ENCODE measurements at places on chromosomes 2 and 18.

DNA sequence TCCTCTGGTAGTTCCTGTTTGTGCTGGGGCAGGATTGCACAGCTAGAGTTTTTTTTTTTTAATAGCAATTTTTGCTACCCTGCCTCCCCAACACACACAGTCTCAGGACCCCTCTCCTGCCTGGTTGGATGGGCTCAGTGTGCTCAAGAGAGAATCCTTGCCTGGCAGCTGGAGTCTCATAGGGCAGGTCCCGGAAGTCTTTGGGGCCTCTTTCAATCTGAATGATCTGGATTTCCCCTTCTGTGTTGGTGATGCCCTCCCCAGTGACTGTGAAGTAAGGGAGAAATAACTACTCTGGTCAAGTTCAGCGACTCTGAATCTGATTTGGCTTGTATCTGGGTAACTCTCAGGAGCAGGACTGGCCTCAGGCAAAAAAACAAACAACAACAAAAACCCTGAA is 220.6 kb upstream of the LRRTM1 start:
- no peak for DNase-seq

DNA sequence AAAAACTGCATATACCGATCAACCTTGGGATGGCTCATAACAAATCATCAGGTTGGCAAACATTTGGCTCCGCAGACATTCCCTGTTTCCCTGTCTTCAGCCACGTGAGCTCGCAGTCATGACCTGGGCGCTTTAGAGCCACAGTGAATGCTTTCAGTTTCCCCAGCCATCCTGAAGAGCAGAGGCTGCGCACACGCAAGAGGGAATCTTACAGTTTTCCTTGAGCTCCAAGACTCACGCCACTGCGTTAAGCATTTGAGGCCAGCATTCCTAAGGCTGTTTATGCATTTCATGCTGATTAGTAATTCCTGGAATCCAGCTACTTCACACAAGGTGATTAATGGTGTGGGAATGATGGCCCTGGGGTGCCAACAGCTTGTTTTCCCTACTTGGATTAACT is 95.1 kb downstream of the MTCL1 start:
- DNase-seq = peak; percentile 84

DNA sequence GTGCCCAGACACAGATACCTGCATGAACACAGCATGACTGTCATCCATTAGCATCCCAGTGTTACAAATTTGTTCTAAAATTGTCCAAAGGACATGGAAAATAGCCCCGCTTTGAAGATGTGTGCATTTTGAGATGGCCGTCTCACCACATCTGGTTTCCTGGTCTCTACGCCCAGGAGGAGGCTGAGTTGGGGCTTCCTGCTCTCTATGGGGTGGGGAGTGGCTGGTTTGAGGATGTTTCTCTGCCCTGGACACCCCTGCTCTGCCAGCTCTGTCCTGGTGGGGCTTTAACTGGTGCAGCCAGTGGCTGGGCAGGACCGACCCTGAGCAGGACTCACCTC is 74.6 kb upstream of the SMAD7 start:
- DNase-seq = no peak

GRCh38 chr18:24168496-24168895 is 29.6 kb downstream of the CABYR start:
- no peak for DNase-seq

- DNase-seq = no peak
These were observed 56.0 kb downstream of the SH3BP4 start for GRCh38 chr2:235007664-235008457.

DNA sequence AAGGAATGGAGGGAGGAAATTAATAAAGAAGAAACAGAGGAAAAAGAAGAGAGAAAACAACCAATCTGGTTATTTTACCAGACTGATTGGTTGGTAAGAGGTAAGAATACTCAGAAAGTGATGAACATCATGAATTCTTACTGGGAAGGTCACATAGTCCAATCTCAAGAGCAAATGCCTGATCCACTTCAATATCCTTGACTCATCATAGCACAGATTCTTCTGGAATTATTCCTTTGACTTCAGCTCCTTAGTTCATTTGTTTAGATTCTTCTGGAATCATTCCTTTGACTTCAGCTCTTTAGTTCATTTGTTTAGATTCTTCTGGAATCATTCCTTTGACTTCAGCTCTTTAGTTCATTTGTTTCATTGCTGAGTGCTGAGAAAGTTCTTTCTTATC is 2030.6 kb upstream of the CELF4 start:
- no peak for DNase-seq

- DNase-seq = no peak
These were observed 117.0 kb upstream of the RIOK3 start for GRCh38 chr18:23336101-23336500.

- no peak for DNase-seq
These were observed 214.2 kb upstream of the ERBB4 start for GRCh38 chr2:212752730-212753351.

DNA sequence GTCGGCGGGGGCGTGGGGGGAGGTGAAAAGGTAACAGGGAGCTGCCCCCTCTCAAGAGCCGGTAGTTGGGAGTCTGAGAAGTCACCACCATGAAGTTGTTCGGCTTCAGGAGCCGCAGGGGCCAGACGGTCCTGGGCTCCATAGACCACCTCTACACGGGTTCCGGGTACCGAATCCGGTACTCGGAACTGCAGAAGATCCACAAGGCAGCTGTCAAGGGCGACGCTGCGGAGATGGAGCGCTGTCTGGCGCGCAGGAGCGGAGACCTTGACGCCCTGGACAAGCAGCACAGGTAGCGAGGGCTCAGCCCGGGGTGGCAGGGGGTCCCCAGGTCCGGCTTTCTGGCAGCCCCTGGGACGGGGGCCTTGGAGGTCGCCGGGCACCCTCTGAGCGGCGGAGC is 47.1 kb upstream of the ZNF519 start:
- no peak for DNase-seq

GRCh38 chr2:109247340-109247739 is 118.3 kb downstream of the SH3RF3 start:
- DNase-seq = no peak

GRCh38 chr2:128108166-128108565 is 17.2 kb downstream of the UGGT1 start:
- DNase-seq = no peak

DNA sequence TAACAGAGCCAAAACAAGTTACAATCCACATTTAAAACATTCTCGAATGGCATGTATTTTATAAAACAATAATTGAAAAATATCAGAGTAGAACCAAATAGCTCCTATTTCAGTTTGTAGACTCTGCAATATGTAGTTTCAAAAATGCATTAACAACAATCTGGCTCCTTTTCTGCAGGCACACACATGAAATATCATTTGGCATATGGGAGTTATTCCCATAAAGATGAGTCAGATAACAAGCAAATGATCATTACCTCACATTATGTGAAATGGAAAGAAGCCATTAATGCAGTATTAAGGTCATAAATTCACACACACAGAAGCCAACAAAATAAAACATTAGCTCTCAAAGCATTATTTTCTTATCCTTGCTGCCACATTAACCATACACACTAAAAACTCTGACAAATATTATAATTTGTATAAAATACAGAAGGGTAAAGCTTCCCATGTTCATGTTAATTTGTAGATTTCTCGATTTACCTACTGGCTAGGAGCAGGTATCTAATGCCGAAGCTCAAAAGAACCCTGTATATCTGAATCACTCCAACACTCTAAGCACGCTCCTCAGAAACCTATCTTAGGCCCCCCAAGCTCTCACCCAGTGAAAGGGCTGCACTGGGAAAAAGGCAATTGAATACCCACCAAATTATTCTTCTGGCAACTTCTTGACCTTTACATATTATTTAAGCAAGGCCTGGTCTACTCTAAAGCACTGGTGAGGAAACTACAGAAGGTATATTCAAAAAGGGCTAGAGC is 13.8 kb downstream of the NBAS start:
- DNase-seq = no peak

DNA sequence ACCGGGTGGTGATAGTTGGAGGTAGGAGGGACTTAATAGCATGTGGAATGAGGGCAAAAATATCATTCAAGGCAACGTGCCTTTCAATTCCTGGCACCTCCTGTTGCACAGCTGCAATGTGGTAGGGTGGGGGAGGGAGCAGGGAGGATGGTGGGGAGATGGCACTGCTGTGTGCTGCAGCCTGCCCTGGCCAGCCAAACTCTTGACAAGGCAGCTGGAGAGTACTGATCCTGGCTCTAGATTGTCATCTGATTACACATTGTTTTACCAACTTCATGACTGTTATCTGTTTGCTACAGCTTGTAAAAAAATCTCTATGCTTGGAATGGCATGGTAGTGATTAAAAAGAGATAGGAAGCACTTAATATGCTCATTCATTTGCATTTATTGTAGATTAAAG is 47.7 kb downstream of the PLCL1 start:
- no peak for DNase-seq

DNA sequence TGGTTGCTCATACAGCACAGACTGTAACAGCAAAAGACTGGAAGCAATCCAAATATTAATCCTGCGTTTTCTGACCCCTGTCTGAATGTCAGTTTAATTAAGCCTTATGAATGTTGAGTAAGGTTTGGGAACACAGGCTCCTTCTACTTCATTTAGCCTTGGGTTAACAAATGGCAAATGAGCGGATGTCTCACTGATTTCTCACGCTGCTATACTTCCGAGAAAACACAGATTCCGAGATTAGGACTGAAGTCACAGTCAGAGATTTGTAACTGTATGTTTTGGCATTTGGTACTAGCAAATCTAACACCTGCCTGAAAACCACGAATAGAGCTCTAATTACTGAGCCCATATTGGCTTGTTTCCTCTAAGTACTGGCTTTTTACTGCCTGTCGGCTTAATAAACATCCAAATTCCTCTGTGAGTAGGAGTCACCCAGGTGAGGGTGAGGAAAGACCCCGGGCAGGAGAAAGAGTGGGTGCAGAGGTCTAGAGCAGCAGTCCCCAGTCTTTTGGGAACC is 10.6 kb downstream of the MC5R start:
- no peak for DNase-seq

DNA sequence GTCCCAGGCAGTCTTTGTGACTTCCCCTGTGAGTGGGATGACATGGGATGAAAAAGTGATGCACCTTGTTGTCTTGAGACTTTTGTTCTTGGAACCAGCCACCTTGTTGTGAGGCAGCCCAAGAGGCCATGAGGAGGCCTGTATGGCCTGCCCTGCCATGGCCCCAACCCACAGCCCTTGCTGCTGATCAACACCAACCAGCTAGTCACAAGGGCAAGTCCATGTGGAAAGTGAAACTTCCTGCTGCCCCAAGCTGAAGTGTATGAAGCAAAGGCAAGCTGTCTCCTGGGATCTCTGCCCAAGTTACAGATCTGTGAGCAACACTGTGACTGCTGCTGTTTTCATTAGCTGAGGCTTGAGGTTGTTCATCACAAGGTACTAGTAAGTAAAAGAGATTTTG is 21.6 kb downstream of the TMEM18 start:
- DNase-seq = peak; percentile 36

- no peak for DNase-seq
These were observed 12.7 kb upstream of the ARHGEF4 start for GRCh38 chr2:130823886-130824491.

DNA sequence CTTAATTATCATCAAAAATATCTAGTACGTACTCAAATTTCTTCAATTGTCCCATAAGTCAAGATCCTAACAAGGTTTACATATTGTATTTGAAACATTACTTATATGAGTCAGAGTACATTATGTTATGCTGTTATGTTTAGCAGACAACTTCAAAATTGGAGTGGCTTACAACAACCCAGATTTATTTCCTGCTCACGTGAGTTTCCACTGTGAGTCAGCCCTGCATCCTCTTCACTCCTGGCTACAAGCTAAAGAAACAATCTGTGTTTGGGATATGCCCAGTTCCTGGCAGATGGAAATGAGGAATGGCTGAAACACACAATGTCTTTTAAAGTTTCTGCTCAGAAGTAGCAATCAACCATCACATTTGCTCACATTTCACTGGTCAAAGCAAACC is 31.5 kb upstream of the TANC1 start:
- DNase-seq = peak; percentile 54

DNA sequence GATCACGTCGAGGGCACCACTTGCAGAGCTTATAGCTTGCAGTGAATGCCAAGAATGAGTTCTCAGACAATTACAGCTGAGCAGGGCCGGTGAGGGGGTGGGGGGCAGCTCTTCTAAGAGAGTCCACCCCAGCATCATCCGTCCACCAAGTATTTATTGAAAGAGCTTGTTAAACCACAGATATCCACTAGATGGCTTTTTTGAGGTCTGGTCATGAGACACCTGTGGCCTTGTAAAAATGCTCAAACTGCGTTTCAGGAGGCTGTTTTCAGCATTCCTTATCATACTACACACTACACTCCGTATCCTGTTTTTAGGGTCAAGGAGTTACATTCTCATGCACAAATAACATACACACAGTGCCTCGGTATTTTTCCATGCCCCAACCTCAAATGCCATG is 51.5 kb downstream of the DNAJC10 start:
- DNase-seq = no peak

- DNase-seq = no peak
These were observed 85.8 kb upstream of the MSH6 start for GRCh38 chr2:47697000-47697601.

Data from AG08396 (cell line).